CD4-positive, alpha-beta T cell (primary cell): ENCODE measurements at places on chromosomes 11 and 22.

DNA sequence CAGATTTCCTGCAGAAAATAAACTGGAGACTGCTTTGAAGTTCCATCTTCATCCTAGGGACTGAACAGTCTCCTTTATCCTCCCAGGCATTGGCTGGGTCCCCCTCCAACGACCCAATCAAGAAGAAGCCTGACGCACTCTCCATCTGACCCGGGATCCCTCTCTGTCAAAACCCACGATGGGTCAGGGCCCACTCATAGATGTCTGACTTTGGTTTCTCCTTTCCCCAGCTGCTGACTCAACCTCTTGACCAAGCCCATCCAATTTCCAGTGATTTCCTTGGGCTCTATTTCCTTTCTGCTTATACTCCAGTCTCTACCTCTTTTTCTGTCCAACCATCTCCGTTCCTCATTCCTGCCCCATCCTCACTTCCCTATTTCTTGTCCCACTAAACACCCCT, 189.7 kb downstream of the MIAT start:
- DNase-seq, result no peak

DNA sequence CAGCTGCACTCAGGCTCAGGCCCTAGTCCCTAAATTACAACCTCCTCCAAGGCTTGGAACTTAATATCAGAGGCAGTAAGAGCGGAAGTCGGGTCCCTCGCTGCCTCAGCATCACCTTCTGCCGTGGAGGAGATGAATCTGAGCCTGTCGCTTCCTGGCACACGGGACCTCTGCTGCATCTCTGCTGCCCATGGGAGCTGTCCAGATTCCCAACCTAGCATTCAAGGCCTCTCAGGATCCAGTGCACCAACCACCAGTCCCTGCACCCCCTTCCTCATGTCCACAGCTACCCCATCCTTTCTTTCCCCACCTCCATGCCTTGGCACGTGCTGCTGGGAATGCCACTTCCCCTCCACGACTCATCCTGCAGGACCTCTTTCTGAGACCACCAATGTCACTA, 2.5 kb upstream of the PTGDR2 start:
- no peak for DNase-seq

- DNase-seq, result no peak
Measured at GRCh38 chr22:33666961-33667619, 253.2 kb downstream of the LARGE1 start.

GRCh38 chr11:100984668-100985067, 144.9 kb downstream of the PGR start:
- DNase-seq, result no peak

DNA sequence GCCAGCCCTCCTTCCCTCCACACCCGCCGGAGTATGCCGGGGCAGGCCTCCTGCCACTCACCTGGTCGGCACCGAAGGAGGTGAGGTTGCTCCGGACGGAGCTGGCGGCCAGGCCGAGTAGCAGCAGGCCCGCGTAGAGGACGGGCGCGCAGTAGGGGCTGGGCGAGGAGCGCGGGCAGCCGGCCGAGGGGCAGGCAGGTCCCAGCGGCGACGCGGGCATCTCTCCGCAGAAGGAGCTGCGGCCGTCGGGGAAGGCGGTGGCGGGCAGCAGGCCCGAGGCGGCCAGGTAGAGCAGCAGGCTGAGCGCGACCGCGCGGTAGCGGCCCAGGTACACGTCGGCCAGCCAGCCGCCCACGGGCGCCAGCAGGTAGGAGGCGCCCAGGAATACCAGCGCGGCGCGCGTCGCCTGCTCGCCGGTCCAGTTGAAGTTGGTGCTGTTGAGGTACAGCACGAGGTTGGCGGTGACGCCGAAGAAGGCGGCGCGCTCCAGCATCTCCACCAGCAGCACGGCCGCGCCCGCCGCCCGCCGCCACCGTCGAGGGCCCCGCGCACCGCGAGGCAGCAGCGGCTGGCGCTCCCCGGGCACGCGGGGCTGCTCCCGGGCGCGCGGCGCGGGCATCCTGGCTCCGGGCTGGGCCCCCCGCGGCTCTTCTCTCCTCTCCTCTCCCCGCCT, 907 bp downstream of the SLC15A3 start:
- no peak for DNase-seq
